ENCODE measurements at places on chromosomes 3 and 15. TPM values are rescaled to one million over a fixed set of nuclear protein-coding genes. Genes with fewer than 3 reads are reported as not detected.

The RNF13 gene
- 60.5 TPM for total RNA-seq

The GCNT3 gene
- total RNA-seq, result 0.37 TPM

The ITIH1 gene
- total RNA-seq, result not detected

The MESP2 gene
- 0.75 TPM for total RNA-seq

The AQP9 gene
- total RNA-seq, result not detected

The NR1I2 gene
- total RNA-seq, result not detected

The TMIE gene
- total RNA-seq, result under 0.01 TPM

The LMCD1 gene
- total RNA-seq, result 35.6 TPM

The TXNRD3 gene
- total RNA-seq, result 8.6 TPM

The HRG gene
- not detected for total RNA-seq

The A4GNT gene
- total RNA-seq, result not detected

The CD96 gene
- not detected for total RNA-seq

The CD86 gene
- total RNA-seq, result not detected

The TMEM158 gene
- 375 TPM for total RNA-seq

The HESX1 gene
- 1.4 TPM for total RNA-seq

The IGF1R gene
- 21.8 TPM for total RNA-seq

The MOBP gene
- total RNA-seq, result under 0.01 TPM

The ATG3 gene
- total RNA-seq, result 112 TPM

Data from uterine smooth muscle cell (primary cell).